ENCODE measurements at places on chromosomes 7 and 10.

- DNase-seq, result no peak
These were observed 349.0 kb downstream of the SORCS1 start for GRCh38 chr10:106815427-106816043.

- no peak for DNase-seq
These were observed 550 bp upstream of the CALU start for GRCh38 chr7:128738570-128739047.

- DNase-seq, result no peak
These were observed 166.6 kb downstream of the THSD7A start for GRCh38 chr7:11665357-11665756.

DNA sequence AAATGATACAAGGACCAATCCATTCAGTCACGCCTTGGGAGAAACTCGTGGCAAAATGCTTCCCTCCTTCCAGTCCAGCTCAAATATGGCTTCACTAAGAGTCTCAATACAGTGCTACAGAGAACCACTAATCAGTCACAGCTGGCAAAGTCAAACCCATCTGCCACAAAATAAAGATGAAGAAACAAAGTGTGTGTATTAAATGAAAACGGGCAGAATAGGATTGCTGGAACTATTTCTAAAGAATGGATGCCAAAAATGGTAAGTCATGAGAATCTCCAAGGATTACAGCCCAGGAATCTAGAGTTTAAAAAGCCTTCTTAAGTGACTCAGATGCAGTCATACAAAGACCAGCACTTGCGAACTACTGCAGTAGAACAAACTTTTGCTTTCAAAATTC, 61.9 kb downstream of the CACUL1 start:
- no peak for DNase-seq

GRCh38 chr10:97575127-97575668, 2.6 kb downstream of the ANKRD2 start:
- DNase-seq, result no peak

DNA sequence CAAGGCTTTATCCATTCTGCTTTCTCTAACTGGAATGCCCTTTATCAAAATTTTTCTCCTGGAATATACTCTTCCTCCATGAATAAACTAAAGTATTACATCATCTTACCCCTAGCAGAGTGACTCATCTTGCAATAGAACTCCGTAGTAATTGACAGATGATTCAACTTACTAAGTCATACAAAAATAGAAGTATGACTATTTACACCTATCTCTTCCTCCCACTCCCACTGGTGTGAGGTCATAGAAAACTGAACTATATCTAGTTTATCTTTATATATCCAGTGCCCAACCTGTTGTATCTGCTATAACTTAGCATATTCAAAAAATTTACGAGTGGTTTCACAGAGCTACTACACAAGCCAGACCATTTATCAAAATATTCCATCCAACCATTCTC, 26.1 kb downstream of the ABCB1 start:
- no peak for DNase-seq

DNA sequence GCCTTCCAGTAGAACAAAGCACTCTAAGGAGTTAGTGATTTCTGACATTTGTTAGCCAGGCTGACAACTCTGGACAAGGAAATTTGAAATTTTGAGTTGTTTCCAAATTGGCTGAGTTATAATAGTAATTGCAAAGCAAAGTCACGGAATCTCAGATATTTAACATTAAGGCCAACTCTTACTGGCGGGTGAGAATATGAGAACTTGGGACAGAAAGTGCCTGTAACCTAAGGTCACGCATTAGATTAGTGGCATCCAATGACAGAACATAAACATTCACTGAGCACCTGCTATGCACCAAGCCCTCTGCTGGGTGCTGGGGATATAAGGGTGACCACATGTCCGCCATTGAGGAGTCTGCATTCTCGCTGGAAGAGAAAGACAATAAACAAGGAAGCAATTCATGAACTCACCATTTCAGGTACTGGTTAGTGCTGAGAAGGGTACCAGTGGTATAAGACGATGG, 45.5 kb upstream of the CHST15 start:
- DNase-seq, result no peak

DNA sequence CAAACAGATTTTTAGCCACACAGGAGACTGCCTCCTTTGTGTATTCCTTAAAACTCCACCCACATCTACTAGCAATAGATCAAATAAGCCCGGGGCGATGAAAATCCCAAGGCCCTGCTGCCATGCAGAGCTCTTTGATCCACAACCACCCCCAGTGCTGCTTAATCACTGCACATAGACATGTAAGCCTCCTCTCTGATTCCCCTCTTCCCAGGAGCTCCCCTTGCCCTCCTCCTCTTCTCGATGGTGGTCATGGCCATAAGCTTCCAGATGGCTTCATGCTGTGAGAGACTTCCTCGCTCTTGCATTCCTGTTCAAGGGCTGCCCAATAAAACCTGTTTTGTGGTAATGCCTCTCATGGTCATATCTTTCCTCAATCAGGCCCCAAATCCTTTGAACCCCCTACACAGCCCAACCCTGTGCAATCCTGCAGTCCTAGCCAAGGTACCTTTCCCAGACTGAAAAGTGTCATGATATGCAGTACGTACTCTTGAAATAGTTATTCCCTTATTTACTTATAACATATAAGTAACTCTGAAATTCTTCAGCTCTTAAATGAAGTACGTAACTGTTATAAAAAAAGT, 158.5 kb downstream of the CACNA2D1 start:
- no peak for DNase-seq

DNA sequence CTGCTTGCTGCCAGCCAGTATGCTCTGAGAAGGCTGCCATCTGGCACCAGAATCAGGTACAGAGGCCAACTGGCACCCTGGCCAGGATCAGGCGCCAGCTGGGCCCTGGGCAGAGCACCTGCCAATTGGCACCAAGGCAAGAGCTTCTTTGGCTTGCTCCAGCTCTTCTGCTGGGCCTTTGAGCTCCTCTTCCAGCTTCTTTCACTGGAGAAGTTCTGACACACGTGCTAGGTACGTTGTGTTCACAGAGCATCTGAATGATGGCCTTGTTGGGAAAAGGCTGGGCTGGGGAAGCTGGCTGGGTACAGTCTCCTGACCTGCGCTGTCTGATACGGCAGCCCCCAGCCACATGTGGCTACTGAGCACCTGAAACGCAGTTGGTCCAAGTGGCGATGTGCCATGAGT, 31.7 kb upstream of the OPALIN start:
- no peak for DNase-seq

DNA sequence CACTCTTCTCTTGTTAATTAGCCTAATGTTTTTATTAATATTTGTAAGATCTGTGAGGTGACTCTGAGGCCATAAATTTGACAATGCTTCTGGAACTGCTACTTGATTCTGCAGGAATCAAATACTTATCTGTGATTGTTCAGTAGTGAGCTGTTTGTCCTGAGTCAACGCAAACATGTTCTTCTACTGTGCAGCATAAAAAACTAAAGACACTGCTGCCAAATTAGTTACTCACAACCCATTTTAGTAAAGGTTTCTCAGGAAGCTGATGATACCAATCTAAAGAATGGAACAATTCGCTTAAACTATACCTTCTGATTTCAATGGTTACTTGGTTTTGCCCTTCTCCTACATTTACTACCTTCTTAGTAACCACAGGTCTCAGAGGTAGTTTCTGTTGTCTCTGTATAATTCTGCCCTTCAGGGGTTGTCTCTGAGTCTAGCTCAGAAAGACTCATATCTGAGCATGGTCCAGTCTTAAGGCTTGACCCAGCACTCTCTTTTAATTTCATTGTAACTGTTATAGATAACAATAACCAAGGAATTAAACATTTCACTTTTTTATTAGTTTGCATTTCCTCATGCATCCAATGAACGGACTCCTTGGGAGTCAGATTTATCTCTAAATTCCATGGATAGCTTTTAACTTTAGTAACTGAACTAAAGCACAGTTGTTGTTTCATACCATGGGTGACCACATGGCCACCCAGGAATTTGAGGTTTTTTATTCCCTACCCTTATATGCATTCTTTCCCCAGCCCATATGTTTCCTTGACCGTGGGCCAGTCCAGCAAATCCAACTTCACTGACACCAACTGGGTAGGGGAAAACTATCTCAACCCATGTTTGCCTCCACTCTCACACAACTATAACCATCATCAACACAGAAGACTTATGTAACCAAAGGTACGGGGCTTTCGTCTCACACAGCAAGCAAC, 309.5 kb upstream of the TEX47 start:
- DNase-seq, result no peak

- no peak for DNase-seq
These were observed 15.0 kb upstream of the INSIG1 start for GRCh38 chr7:155282671-155283070.

GRCh38 chr10:48431871-48432270, 125.4 kb downstream of the MAPK8 start:
- DNase-seq, result no peak

- no peak for DNase-seq
These were observed 14.6 kb downstream of the RASGEF1A start for GRCh38 chr10:43252166-43252782.

DNA sequence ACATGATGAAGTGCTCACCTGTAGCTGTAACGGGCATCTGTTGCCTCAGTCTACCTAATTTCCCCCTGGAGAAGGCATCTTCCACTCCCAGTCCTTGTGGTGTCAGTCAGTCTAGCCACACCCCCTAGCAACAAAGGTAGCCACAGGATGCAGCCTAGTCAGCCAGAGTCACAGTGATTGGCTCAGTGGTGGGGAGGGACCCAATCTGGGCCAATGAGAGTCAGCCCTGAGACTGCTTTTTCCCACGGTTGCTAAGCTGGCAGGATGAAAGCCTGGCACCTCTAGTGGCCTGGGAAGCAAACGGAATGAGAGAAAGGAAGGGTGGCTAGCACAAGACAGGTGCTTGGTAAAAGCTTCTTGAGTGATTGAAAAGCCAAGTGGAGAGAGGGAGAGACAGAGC, 118.6 kb downstream of the SH3PXD2A start:
- no peak for DNase-seq

GRCh38 chr7:43112941-43113621, 634 bp downstream of the HECW1 start:
- DNase-seq, result no peak

DNA sequence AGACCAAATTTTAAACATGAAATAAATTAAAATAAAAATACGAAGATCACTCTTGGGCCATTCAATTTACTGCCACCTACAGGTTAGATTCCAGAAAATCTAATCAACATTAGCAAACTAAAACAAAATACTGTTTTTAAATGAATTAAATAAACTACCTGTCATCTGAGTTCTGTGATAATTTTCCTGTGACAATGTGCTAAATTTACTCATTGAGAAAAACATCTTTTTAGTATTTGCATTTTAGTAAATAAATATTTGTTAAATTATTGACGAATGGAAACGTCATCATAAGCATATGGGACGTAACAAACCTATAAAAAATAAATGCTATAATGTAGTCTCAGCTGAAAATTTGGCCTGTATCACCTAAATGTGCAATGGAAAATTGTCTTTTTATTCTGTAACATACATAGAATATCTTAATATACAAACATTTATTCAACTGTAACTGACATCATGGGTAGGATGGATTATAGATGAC, 72.1 kb downstream of the ITGB8 start:
- no peak for DNase-seq

- DNase-seq, result no peak
These were observed 8.2 kb upstream of the SRRM3 start for GRCh38 chr7:76193466-76193865.

DNA sequence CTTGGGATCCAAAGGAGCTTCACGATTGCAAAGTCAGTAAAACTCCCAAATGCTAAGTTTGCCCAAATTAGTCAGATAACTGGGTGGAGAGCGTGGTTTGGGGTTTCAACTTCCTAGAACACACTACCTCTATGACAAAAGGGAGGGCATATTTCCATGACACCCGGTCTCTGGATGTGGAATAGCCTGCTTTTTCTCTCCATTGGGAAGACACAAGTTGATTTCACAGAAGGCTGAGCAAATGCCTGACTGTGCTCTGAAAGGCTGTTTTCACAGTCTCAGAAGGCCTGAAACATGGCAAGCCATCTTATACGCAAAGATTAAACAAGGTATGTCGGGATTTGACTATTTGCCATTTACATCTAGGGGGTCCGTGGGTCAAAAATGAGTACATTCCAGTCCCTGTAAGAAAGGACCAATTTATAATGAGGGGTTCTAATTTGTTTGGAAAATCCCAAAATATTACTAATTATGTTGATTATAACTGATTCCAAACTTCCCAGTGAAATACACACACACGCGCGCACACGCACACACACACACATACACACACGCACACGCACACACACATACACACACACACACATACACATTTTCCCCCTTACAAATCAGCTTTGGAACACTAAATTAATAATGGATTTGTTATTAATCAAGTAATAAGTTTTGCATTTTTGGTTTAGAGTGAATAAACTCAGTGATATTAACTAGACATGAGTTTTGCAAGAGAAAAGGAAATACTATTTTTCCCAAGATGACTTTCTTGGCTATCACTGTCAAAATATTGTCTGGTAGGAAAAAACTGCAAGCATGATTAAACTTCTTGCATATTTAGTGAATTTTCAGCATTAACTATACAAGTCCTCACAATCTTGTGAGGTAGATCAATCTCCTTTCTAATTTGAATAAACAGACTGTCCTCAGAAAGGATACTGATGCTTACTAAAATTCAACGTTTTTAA, 105.0 kb downstream of the PRTFDC1 start:
- no peak for DNase-seq

GRCh38 chr10:62651341-62651740, 153.2 kb upstream of the ADO start:
- no peak for DNase-seq

DNA sequence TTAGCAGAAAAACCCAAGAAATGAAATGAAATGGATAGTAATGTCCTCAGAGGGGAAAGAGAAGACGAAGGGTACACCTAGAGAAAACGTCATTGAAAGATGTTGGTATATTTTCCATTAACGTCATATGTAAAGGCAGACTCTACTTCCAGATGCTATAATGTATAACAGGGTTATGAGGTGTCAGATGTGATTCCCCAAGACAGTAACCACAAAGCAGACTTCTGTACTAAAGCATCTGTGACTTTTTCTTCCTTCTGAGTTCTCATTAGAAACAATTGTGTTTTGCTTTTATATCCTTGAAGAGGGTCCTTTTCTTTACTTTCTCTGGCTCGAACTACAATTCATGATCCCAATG, 37.4 kb downstream of the LRRC72 start:
- DNase-seq, result no peak

DNA sequence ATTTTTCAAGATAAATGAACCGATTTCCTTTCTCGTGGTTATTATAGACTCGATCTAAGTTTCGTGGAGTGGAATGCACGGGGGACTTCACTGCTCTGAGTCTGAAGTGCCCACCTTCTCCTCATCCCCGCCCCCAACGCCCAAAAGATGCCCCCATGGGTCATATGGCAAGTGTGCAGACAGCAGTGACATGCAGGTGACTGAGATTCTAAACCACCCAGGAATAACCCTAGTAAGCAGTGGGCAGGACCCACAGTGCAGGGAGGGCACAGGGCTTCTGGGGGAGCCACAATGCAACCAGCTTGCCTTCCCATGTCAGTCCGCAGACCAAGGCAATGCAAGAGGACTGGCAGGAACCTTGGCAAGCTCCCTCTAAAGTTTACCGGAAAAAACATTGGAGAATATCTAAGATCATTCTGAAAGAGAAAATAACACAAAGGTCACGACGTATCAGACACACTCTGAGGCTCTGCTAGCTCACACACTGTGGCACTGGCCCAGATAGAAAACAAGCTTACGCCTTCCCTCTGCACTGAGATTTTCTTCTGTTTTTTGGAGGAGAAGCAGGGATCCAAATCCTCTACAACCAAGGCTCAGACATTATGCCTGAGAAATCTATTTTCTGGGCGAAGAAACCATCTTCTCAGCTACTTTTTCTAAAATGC, 239.6 kb downstream of the MAD1L1 start:
- no peak for DNase-seq

- no peak for DNase-seq
These were observed 54.5 kb downstream of the GBF1 start for GRCh38 chr10:102299873-102300272.

- DNase-seq, result no peak
These were observed 64.1 kb downstream of the C10orf67 start for GRCh38 chr10:23280419-23281043.

Measured in stimulated activated CD4-positive, alpha-beta T cell treated with anti-CD3 and anti-CD28 coated beads, TNF-alpha, amount 100 ng/mL, for 1 hour (primary cell).